Cerebellar cortex (tissue), 1 donor: ENCODE measurements at places on chromosomes 2 and 18.

DNA sequence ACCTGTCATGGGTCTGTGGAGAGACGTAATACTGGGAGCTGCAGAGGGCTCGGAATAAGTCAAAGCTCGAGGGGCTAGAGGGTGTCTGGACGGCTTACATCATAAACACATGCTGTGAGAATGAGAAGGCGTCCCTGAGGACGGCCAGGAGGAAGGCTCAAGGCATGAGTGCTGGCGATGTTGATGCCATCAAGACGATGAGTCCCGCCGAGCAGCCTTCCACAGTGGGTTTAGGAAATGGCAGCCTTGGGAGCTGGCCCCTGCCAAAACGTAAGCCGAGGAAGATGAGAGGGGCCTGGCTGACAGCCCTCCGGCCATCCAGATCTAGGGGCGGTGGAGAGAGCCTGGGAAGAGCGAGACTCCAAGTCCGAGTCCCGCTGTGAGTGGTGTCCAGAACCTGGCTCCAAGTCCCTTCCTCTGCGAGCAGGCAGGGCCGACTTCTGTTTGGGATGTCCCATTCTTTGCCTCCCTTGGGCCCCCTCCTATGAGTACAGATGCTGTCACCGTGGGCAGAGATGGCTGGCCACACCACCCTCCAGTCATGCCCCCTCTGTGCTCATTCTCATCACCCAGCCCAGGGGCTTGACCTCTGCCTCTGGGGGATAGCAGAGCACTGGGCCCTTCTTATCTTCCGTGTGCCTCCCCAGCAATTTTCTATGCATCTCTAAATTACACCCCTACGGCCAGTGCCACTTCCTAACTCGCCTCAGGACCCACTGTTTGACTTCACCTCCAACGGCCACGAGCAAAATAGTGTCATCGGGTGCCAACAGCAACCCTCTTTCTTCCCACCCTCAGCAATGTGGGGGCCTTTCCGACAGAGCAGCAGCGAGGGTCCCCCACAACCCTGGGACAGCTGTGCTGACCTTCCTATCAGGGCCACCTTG is 175.7 kb downstream of the FAM210A start:
- DNase-seq, result no peak

- DNase-seq, result no peak
These were observed 185.5 kb downstream of the CDH2 start for GRCh38 chr18:27991391-27991790.

DNA sequence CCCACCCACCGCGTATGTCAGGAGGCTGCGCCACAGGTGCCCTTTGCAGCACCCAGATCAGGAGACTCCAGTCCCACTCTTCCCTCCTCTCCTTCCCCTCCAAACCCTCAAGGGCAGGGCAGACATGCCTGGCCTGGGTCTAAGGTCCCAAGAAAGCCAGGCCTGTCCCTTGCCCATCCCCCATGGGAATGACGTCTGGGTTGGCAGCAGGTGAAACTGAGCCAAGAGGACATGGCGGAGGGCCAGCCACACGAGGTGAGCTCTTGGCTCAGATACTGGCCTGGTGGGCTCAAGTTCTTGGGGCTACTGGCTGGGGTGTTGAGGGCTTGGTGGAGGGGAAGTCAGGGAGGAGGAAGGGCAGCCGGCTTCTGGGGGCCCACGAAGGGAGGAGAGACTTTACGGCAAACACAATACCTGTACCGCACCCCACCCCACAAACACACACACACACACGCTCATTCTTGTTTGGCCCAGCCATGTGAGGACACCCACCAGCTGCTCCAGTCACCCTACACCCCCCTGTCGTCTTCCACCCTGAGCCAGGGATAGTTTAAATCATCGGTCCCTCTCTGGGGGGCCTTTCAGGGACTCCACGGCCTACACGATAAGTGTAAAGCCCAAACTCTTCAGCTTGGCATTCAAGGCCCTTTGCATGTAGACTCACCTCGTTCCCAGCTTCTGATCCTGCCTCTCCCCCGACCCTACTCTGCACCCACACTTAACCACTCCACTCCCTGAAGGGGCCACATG is 24.1 kb upstream of the TNS1 start:
- no peak for DNase-seq

DNA sequence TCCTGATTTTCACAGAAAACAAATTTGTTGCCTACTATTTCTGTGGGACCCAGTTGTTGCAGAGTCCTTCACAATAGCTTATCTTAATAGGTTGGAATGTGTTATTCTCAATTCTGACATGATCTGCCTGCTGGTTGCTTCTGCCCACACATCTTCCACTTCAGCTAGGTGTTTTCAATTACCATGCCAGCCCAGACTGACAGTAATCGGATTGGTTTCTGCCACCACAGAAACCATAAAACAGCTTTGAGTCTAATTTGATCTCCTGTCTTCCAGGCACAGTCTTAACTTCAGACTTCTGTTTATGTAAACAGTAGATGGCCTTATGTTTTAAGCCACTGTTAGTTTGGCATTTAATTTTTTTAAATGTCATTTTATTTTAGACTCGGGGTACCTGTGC is 248.2 kb upstream of the RBMS1 start:
- DNase-seq, result no peak

GRCh38 chr2:136332436-136333095 is 214.6 kb upstream of the CXCR4 start:
- DNase-seq, result no peak

DNA sequence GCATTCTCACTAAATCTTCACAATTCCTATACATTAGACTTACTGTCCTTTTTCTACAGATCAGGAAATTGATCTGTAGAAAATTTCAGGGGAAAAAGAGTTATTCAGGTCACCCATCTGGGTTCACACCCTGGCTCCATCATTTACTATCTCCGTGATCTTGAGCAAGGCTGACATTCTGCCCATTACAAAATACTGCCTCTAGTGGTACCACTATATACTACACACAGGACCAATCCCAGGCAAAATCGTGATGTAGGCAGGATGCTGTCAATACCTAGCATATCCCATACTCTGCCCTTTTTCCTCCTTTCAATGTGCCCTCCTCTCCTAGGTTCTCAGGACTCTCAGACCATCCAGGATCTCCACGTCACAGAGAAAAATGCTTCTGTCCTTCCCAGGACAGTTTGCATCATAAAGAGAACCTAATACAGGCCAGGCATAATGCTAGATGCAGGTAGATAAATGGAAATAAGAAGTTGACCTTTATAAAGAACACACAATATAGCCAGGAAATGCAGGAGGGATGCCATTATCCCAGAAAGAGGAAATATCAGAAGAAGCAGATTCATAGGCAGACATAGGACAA is 101.9 kb downstream of the CDH20 start:
- no peak for DNase-seq

DNA sequence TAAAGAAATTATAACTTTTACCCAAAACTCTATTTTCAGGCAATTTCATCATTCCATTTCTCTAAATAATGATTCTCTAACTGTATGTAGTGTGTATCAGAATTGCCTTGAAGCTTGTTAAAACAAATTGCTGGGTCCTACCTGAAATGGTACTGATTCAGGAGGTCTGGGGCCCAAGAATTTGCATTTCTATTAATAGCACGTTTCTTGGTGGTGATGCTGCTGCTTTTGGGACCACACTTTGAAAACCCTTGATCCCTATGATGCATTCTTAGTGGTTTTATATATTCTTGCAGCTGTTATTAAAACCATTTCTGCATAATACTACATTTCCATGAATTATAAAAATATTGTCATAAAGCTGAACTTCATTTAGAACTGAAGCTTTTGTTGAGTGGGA is 140.7 kb downstream of the NCK2 start:
- DNase-seq, result no peak

GRCh38 chr18:8526332-8526731 is 82.9 kb upstream of the RAB12 start:
- DNase-seq, result no peak

DNA sequence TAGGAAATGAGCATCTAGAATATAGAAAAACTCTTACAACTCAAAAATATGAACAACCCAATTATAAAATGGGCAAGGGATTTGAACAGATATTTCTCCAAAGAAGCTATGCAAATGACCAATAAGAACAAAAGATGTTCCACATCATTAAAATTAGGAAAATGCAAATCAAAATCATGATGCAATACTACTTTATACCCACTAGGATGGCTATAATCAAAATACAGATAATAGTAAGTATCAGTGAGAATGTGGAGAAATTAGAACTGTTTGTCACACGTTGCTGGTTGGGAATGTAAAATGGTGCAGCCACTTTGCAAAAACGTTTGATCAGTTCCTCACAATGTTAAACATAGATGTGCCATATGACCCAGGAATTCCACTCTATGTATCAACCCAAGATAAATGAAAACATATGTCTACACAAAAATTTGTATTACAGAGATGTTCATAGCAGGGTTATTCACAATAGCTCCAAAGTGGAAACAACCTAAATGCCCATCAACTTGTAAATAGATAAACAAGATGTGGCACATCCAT is 558.4 kb downstream of the SLC4A3 start:
- no peak for DNase-seq

DNA sequence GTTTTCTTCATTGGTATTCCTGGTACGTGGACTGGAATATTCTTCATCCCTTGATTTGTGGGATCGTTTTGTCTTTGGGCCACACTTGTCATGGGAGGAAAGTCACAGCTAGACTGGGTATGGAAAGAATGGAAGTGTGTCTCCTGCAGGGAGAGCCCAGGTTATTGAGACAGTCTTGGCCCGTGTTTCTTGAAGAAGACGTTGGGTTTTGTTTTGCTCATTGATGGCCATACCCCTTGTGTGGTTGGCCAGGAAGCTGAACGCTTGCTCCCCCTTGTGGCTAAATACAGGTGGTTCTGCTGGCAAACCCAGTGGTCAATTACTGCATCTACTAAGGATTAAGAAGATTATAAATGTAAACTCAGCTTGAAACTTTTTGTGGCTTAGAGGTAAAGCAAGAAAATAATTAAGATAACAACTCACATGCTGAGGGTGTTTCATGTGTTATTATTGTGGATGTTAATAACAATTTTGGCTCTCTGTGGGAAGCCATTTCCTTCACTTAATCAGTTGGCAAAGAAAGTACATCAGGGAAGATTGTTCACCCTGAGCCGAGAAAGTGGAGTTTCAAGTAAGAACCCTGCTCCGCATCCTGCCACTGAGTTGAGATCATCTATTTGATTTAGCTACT is 91.8 kb downstream of the NEDD4L start:
- DNase-seq, result peak; percentile 68

- DNase-seq, result no peak
These were observed 85.4 kb upstream of the LINC00305 start for GRCh38 chr18:64234321-64234720.

DNA sequence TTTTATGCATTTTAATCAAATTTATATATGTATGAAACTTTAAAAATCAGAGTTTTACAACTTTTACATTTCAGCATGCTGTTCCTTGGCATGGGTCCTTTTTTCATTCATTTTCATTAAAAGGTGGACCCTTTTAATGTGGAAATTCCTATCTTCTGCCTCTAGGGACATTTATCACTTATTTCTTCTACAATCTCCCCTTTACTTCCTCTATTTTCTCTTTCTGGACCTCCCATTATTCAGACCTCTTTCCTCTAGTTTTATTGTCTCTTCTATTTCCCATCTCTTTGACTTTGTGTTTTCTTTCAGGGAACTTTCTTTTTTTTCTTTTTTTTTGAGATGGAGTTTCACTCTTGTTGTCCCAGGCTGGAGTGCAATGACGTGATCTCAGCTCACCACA is 5.7 kb downstream of the PROC start:
- DNase-seq, result no peak

- no peak for DNase-seq
These were observed 236.3 kb upstream of the ID2 start for GRCh38 chr2:8445580-8445979.

DNA sequence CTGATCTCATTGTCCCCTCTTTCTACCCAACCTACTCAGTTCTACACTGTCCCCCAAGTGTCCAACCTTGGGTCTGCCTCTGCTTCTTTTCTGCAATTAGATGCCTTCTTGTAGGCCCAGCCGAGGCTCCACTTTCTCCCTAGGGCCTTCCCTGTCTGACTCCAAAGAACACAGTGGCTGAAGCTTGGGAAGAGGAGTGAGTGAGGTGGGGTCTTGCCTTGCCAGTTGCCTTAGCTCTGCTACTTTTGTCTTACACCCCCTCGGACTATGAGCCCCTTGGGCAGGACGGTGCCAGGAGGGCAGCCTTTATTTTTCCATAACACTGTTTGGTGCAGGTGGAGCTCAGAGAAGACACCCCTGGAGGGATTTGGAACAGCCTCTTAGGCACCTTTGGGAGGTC is 345.1 kb downstream of the CYP26B1 start:
- DNase-seq, result no peak

- no peak for DNase-seq
These were observed 12.5 kb downstream of the ABCG8 start for GRCh38 chr2:43851011-43851980.

GRCh38 chr2:51084750-51085149 is 52.8 kb upstream of the NRXN1 start:
- DNase-seq, result no peak

DNA sequence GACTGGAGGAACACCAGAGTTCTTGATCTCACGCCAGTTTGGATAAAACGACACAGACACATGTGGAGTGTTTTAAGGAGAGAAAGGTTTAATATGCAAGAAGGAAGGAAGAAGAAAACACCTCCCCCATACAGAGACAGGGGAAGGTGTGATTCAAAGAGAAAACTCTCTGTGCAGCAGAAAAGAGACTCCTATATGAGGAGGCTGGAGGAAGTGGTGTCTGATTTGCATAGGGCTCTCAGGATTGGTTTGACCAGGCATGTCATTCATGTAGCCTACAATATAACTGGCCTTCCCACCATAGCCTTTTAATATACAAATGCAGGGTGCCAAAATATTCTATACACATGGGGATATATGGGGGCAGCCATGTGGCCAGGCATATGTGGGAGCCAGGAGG is 1386.5 kb downstream of the RPIA start:
- no peak for DNase-seq

DNA sequence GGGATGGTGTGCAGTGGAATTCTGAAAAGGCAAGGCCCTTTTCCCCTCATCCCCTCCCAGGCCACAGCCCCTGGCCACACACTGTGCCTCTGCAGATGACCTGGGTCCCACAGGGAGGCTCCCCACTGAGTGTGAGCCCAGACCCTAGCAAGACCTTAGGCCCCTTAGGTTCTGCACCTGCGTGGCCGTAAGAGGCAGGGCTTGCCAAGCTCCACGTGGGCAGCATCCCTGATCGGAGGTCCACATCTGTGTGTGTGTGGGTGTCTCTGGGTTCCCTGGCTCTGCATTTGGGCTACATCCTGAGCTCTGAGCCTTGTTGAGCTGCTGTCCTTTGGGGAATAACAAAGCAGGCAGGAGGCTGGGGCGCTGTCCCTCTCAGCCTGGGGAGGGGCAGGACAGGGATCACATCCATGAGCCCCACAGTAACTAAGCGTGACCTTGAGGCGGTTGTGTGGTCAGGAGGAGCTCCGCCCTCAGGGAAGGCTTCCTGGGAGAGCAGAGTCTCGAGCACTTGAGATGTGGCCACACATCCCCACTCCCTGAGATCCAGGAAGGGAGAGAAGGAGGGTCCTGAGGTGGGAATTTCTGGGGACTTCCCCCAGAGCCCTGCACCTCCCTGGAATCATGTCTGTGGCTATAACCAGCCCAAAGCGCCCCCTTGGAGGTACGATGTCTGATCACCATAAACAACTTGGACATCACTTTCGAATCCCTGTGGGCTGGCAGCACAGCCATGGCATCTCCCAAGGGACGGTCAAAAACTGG is 84.8 kb downstream of the STPG4 start:
- no peak for DNase-seq
